ENCODE measurements at places on chromosomes 7 and 10.

DNA sequence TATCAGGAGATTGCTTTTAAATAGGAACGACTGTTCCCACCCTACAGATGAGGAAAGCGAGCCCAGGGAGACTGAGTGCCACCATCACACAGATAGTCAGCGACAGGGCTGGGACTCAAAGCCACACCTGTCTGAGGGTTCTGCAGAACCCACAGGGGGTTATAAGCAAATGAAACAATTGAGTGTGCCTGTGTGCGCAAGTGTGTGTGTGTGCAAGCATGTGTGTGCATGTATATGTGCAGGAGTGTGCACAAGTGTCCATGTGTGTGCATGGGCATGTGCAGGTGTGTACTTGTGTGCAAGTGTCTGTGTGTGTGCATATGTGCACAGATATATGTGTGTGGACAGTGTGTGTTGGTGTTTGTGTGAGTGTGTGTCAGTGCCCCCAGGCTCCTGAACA, 280.2 kb downstream of the GRID1 start:
- DNase-seq = no peak

- DNase-seq = no peak
Measured at GRCh38 chr7:137591421-137591837, 247.9 kb upstream of the PTN start.

GRCh38 chr10:98474628-98475027, 27.9 kb upstream of the HPS1 start:
- DNase-seq = no peak

GRCh38 chr7:39674406-39674805, 51.0 kb downstream of the RALA start:
- DNase-seq = no peak

DNA sequence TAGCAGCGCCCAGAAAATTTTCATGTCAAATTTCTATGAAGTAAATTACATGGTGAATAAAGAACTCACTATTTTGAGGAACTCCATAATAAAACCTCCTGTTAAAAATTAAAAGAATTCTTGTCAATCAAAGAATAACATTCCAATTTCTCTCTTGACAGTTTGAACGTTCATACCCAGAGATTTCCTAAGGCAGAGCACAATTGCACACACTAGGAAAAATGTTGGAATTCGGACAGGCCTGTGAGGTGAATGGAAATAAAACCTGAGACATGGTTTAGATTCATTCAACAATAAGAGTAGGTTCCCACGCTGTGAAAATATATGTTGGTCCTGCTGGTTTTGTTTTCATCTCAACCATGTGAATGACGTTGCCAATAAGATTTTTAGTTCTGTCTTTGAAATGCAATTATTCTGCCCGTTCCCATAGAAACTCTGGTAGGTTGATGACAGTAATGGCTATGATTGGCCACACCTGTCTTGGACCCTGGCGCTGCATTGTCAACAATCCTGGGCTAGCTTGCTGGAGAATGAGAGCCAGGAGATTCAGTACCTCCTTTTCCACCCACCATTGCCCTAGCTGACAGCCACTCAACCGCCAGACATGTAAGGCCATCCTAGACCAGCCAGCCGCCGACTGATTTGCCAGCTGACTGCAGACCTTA, 43.3 kb upstream of the RAPGEF5 start:
- no peak for DNase-seq

DNA sequence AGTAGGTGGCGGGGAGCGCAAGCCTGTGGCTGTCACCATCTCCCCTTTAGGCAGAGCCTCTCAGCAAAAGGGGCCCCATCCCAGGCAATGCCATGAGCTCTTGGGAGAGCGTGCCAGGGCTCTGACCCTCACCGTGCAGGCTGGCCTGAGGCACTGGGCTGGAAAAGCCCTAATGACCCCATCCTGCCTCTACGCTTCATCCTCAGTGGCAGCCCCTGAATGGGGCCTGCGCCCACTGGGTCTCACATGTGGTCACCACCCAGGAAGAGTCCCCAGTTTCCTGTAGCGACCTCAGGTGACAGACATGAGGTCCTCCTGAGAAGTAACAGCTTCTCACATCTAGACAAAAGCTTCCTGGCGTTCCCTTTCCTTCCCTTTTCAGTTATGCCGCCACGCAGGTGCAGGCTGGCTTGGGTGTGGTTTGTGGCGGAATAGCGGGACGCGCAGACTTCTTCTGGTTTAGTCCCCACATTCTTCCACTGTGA, 59.2 kb downstream of the CLEC2L start:
- no peak for DNase-seq

DNA sequence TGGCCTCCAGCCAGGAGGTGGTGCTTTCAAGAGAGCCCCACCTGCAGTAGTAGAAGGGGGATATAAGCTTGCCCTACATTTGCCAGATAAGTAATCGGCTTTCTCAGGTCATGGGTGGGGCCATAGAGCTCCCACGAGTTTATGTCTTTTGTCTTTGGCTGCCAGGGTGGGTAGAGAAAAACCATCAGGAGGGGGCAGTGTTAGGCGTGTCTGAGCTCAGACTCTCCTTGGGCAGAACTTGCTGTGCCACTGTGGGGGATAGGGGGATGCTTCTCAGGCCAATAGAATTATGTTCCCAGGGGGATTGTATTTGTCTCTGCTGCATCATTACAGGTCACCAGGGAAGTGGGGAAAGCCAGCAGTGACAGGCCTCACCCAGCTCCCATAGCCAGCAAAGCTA, 12.3 kb upstream of the MRPS33 start:
- DNase-seq = no peak

DNA sequence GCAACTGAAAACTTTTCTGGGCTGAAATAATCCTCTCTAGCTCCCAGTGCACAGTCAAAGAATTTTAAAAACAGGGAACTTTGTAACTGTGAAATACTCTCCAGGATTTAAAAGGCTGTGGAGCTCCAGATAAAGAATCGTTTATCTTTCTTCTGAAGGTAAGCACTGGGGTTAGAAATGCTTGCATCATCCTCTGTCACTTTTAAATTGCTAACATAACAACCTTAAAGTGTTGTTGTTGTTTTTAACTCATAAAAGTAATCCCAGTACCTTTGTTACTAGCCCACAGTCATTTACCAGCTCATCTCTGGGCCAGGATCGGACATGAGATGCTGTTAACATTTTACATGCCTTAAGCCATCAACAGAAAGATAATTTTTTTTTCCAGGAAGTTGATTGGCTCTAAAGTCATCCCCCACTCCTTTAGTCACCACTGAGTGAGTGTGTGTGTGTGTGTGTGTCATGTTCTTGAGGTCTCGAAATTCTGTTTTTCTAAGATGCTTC, at the start of gene SLC39A12:
SLC39A12 (plus strand) TSS at position 51 of the 504 bp plus-strand sequence. CDS start 1,359 bp downstream, outside the sequence.
- DNase-seq = no peak

DNA sequence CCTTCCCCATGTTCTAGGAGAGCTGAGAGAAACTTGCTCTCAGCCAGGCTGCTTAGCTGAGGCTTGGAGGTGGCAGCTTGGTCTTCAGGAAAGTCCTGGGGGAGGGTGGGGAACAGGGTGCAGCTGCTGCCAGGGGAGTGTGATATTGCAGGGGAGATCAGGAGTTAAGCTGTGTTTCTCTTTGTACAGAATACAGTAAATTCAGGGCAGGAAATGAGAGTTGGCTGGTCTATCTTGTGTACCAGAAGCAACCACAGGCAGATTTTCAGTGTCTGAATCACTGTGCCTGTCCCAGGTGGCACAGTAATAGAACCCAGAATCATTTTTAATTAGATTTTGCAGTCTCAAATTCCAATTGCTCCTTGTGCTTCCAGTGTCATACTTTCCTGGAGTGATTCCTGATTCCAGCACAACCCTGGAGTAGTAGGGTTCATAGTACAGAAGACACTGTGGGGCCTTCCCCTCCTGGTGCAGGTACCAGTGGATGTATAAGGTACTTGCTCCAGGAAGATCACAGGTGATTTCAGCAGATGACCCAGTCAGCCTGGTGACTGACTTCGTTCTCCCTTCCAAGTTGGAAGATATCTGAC, 94.0 kb upstream of the TARP start:
- DNase-seq = peak; percentile 42

DNA sequence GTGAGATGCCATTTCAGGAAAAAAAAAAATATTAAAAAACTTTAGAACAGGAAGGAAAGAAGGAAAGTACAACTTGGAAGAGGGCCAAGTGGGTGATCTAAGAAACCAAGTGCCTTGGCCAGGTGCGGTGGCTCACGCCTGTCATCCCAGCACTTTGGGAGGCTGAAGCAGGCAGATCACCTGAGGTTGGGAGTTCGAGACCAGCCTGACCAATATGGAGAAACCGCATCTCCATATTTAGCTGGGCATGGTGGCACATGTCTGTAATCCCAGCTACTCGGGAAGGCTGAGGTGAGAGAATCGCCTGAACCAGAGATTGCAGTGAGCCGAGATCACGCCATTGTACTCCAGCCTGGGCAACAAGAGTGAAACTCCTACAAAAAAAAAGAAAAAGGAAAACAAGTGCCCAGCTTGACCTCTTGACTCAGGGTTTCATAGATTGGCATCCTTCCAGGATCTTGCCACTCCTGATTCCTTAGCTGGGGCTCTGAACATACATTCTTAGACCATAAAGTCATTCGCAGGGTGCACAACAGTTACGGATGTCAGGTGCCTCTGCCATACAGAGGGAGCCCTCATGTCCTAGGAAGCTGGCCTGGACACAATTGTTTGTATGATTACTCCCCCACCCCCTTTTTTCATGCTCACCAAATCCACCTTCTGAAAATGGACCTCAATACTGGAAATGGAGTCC, 2.1 kb upstream of the GUSB start:
- no peak for DNase-seq

GRCh38 chr7:151057506-151057988, at the start of gene CDK5:
Gene CDK5 (minus strand): TSS chr7:151057897. CDS start chr7:151057848, 49 bp downstream.
- DNase-seq = no peak

- no peak for DNase-seq
Measured at GRCh38 chr7:78959477-78959876, 494.0 kb downstream of the MAGI2 start.

DNA sequence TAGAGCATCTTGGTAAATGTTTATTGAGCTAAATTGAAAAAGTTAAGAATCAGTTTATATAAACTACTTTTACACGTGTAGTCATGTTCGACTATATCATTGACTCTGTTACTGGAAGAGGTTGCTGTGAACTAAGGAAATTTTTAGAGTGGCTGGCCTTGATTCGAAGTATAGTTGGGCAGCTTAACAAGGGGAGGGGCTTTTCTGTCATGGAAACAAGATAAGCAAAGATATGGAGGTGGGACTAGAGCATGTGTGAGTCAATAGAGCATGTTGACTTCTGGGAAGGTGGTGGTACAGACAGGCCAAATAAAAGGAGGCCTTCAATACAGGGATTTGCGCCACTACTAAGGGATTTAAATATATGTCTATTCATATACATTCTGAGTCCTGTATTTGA, 7.6 kb downstream of the ATP5F1C start:
- DNase-seq = no peak

DNA sequence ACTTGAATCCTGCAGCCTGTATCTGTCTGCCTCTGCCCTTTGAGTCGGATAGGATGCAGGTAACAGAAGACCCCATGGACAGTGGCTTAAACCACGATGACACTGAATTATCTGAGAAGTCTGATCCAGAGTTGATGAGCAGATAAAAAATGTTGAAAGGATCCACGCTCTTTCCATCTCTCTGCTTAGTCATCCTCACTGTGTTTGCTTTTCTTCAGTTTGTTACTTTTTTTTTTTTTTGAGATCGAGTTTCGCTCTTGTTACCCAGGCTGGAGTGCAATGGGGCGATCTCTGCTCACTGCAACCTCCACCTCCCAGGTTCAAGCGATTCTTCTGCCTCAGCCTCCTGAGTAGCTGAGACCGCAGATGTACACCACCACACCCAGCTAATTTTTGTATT, 36.9 kb upstream of the GOLGA7B start:
- DNase-seq = no peak

- DNase-seq = no peak
Measured at GRCh38 chr7:66236713-66237303, 31.7 kb downstream of the TPST1 start.

GRCh38 chr10:14601872-14602725, 172.6 kb downstream of the FAM107B start:
- no peak for DNase-seq

DNA sequence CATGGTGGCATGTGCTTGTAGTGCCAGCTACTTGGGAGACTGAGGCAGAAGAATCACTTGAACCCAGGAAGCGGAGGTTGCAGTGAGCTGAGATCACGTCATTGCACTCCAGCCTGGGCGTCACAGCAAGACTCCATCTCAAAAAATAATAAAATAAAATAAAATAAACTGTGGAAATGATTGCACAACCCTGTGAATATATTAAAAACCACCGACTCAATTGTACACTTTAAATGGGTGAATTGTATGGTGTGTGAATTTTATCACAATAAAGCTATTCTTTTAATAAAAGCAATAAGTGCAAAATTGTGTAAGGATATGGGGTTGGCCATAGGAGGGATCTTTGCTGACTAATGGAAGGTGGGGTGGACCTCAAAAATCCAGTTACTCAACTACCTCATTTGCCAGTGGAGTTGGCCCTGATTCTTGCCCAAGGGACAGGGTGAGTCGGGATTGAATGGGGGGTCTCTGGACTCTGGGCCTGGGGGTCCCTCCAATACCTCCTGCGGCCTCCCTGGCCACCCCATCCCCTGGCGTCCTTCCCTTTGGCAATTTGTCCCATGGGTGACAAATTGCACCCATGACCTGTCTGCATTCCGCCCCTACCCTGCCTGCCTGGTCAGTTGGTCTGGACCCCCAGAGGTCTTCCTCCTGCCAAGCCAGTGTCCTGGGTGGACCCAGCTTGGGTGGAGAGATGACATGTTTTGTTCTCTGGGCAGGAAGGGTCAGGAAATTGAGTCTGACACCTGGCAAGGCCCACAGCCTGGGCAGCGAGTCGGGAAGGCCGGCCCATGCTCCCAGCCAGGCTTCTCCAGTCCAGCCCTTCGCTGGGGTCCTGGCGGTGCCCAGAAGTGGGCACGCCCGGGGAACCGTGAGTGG, 61.7 kb upstream of the ELN start:
- DNase-seq = no peak

- DNase-seq = no peak
Measured at GRCh38 chr7:106869954-106870353, 4.9 kb downstream of the PIK3CG start.

- no peak for DNase-seq
Measured at GRCh38 chr10:116611153-116611545, 9.6 kb upstream of the PNLIPRP2 start.

GRCh38 chr10:121631365-121632029, 33.3 kb upstream of the FGFR2 start:
- DNase-seq = no peak

GRCh38 chr7:28481091-28481926, 69.0 kb downstream of the CREB5 start:
- peak; percentile 67 for DNase-seq

DNA sequence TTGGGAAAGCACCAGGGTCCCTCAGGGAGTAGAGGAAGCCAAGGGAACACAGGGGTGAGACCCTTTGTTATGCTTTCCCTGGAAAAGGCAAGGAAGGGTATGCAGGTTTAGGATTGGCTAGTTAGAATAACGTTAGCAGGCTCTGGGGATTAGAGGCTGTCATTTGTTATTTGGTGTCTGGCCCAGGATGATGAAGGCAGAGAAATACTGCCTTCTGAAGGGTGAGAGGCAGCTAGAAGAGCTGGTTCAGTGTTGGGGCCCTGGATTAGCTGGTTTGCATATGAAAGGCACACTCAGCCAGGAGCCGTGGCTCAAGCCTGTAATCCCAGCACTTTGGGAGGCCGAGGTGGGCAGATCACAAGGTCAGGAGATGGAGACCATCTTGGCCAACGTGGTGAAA, 3.0 kb upstream of the PILRA start:
- DNase-seq = no peak

Data from SJCRH30 (cell line).